ENCODE measurements at places on chromosomes 6 and 20.

DNA sequence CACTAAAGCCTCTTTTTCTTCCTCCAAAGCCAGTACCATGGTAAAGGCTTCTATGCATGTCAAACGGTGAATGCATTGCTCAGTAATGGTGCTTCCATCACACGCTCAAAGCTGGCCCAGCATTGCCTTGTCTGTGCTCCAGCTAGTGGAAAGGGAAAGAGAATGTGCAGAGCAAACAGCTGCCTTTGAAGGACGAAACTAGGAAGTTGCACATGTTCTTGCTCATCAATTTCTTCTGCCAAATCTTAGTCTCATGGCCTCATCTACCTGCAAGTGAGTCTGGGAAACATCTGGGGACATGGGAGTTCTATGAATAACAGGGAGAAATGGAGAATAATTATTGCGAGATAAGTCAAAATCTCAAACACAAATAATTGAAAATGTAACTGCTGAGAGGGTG lies 216.5 kb upstream of the SSTR4 start:
- no peak for DNase-seq

DNA sequence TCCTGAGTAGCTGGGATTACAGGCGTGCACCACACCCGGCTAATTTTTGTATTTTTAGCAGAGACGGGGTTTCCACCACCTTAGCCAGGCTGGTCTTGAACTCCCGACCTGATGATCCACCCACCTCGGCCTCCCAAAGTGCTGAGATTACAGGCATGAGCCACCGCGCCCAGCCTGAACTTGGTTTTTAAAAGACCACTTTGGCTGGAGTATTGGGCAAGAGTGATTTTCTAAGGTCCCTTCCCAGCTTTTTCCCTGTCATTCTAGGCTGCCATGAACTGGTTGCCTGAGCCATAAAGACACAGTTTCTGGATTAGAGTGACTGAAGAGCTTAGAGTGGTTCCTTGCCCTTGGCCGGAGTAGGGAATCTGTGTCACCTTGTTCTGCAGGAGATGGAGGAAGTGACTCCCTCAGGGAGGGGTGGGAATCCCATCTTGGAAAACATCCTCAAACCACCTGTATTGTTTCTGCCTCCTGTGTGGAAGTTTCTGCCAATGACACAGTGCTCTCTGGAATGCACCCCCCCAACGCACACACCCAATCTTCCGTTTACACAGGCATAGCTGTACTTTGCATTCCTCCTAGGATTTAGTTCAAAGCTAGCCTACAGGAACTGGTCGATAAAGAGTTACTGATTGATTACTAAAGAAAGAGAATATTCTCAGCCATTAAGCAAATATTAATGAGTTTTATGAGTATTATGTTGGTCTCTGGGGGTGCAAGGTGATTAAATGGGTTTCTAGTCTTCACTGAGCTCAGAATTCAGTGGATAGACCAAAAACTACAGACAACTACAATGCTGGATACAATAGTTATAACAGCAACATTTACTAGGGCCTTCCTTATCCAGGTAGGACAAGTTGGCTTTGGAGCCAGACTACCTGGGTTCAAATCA lies 18.2 kb downstream of the BCL2L1 start:
- DNase-seq = no peak

DNA sequence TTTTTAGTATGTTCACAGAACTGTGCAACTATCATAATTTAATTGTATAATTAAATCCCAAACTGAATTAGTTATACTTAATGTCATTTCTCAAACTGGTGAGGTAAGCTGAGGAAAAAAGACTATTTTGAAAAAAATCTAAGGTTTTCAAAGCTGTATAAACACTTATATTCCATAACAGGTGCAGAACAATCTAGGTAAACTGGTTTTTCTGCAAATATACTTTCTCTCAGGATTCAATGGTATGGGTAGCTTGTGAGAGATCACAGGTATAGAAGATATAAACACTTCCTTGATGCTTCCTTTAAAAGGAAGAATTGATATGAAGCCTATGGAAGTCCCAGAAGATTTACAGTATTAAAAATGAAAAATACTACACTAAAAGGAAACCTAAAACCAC lies 33.7 kb downstream of the NOL7 start:
- no peak for DNase-seq

GRCh38 chr20:25294459-25295385 lies 46.8 kb downstream of the PYGB start:
- peak; percentile 39 for DNase-seq

GRCh38 chr6:21800948-21801438 lies 207.4 kb downstream of the SOX4 start:
- DNase-seq = no peak

- no peak for DNase-seq
These were observed 31.2 kb downstream of the TGM2 start for GRCh38 chr20:38133680-38134426.

Data from effector CD4-positive, alpha-beta T cell (primary cell).